ENCODE measurements at places on chromosomes 12 and 14.

DNA sequence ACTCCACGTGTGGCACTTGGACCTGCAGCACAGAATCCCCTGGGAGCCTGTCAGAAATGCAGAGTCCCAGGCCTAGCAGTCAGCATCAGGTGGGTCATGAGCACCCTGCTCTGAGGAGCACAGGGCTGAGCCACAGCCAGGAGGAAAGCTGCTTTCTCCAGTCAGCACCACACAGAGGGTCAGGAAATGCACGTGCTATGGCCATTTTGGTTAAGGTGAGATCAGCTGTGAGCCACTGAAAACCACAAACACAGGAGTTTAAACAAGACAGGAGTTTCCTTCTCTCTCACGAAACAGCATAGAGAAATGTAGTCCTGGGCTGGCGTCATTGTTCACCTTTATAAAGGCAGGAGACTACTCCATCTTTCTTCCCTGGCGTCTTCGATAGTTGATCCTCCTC is 204.5 kb upstream of the SFSWAP start:
- DNase-seq = no peak

DNA sequence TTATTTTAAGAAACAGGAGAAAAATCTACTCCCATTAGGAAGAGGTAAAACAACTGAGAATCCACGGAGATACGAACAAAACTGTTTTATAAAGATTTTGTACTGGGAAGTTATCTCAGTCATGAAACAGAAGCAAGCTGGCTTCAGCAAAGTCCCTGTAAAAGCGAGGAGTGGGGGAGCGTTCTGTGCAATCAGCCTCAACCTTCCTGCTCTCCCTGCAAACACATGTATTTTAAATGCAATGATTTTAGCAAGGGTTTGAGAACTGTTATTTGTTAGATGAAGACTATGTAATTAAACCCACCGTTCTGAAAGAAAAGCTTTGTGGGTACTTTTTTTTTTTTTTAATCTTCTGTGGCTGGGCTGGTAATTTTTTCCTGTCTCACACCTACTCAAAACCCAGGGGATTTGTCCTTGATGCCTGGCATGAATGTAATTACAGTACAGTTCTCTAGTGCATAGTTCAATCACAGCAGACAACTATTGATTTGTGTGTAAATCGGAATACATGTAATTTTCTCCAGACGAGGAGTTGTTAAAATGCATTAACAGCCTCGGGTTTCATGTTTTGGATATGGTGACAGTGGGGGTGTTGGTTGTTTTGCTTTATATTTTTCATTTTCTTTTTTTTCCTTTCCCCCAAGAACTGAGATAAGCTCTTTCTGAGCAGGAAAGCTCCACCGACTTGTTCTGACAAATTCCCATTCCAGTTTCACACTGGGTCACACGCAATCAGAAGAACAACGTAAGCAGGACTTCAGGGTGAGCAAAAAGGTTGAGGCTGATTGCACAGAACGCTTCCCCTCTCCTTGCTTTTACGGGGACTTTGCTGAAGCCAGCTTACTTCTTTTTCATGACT is 153.6 kb downstream of the PHLDA1 start:
- DNase-seq = no peak

DNA sequence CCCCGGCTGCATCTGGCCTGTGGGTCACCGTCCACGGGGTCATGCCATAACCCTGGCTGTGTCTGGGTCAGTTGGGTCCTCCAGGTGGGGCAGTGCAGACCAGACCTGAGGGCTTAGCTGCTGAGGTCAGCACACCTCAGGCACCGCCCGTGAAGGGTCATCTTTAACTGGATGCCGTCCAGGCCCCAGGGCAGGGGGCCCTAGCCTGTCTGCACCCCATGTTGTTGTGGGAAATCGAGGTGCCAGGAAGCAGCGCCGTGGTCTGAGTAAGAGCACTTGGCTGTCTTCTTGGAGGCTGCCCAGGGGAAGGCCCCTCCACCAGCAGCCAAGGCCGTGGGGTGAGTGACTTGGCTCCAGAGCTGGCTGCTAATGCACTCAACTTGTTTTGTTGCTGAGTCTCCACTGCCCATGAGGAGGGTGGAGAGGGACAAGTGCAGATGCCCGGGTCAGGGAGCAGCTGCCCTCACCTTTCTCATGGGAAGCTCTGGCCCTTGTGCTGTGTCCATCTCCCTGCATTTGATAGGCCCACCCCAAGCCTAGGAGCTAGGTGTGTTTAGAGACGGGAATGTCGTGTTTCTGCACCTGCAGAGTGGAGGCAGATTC is 317.2 kb downstream of the TMEM121 start:
- no peak for DNase-seq

GRCh38 chr14:53951627-53952303 is 4.9 kb downstream of the BMP4 start:
- DNase-seq = no peak

DNA sequence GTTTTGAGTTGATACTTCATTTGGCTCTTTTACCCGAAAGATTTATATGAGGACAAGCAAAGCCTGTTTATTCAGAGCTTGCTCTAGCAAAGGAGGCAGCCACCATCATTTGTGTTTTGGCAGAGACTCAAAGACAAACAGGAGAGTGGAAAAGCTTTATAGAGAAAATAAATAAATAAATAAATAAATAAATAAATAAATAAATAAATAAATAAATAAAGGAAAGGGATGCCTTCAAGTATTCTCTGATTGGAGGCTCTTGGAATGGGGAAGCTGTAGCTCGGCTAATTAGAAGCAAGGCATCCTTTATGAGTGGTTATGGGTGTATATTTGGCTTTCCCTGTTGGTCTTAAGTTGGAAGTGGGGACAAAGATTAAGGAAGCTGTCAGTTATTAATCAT is 229.8 kb downstream of the RASSF9 start:
- DNase-seq = no peak

GRCh38 chr12:132243596-132244310 is 85.6 kb downstream of the GALNT9 start:
- DNase-seq = no peak

DNA sequence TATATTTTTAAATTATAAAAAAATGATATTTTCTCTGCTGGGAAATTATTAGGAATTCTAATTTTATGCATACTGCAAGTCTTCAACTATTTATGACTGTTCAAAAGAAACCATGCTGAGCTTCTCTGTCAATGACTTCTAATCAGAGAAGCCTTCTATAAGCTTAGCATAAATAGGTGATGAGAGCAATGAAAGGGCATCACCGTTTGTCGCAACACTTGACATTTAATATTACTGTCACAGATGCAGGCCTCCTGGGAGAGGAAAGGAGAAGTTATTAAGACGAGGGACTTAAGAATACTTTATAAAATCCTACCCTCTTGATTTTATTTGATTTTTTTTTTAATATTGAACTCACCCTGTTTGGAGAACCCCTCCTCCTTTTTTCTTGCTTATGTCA is 69.8 kb downstream of the CAPZA3 start:
- DNase-seq = no peak

DNA sequence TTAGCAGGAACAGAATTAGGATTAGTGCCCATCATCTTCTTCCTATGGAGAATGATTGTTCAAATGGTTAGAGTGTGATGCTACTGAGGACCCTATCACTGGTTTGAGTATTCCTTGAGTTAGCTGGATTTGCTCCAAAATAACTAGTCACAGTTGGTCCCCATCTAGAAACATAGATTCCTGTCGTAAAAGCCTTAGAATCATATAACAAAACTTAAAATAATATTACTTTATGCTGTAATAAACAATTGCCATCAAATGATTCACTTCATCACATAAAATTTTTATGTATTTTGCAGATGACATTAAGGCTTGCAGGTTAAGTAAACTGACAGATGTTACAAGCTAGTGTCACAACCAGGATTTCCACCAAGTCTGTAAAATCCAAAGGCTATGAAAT is 209.8 kb downstream of the CCER1 start:
- DNase-seq = no peak

DNA sequence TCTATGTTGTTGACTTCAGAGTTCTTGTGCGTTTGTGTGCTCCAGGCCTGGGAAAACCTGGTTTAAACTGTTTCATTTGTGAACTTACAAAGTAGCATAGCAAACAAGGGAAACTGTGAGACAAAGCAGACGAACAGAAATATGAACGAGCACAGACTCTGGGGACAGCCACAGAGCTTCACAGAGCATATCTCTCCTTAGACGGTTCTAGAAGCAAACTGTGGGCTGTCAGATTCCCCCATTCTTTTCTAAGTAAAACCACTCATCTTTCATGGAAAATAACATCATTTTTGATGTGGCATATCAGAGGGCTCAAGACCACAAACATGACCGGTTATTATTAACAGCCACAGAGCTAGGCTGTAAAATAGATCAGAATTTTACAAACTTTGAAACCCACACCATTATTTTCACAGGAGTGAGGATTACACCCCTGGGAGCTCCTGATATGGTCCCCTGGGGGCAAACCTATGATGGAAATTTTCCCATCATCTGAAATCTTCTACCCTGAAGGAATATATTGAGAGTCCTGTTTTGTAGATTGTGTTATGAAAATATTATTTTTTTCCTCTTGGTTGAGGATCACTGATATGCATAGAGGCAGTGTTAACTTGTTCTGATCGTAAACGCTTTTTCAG is 102.0 kb downstream of the ADGRD1 start:
- no peak for DNase-seq

DNA sequence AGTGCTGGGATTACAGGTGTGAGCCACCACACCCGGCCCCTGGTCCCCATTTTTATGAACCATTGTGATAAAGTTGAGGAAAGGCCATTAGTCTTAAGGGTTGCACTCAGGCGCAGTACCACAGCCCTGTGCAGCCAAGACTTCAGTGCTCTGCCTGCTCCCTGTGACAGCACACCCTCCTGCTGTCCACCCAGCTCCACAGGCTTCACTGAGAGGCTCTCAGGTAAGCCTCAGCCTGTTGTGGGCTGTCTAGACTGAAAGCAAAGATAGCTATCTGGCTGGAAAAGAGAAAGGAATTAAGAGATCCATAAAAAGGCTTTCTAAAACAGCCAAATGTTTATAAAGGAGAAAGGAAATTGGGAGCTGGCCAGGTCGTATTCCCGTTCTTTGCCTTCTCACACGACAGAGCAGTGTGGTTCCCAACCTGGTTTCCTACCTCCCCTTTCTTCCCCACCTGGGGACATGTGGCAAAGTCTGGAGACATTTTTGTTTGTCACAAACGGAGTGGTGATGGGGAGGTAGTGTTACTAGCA is 19.1 kb upstream of the DNM1L start:
- no peak for DNase-seq

- DNase-seq = no peak
Observed at GRCh38 chr14:97976861-97977260, 1179.7 kb downstream of the VRK1 start.

- peak; percentile 54 for DNase-seq
Observed at GRCh38 chr14:84036840-84037239, 1493.1 kb upstream of the FLRT2 start.

DNA sequence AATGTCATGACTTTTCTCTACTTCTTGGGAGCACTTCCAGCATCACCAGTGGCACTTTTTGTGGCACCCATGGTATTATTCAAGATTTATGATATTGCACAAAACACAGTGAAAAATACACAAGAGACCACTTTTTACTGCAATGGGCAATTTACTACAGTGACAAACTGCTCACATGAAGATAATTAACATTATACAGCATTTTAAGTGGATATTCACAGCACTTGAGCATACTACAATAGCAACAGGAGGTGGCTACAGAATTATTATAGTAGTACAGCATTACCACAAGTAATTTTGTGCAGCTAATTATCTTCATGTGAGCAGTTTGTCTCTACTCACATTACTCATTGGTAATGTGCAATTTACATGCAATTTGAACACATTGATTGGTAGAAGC is 18.3 kb downstream of the IL26 start:
- no peak for DNase-seq

DNA sequence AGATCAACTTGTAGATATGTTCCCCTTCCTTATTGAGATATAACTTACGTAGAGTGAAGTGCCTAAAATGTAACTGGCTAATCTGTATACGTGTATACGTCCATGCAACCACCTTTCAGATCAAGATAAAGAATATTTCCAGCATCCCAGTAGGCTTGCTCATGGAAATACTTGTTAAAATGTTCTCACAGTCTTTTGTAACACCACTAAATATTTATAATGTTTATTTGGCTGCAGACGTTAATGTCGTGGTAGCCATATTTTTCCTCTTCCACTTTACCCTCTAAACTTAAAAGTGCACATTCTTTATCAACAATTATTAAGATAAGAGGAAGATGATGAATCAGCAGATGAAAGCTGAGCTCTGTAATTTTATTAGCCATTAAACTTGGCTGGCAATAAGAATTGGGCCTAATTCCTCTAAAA is 447.4 kb downstream of the AEBP2 start:
- no peak for DNase-seq

DNA sequence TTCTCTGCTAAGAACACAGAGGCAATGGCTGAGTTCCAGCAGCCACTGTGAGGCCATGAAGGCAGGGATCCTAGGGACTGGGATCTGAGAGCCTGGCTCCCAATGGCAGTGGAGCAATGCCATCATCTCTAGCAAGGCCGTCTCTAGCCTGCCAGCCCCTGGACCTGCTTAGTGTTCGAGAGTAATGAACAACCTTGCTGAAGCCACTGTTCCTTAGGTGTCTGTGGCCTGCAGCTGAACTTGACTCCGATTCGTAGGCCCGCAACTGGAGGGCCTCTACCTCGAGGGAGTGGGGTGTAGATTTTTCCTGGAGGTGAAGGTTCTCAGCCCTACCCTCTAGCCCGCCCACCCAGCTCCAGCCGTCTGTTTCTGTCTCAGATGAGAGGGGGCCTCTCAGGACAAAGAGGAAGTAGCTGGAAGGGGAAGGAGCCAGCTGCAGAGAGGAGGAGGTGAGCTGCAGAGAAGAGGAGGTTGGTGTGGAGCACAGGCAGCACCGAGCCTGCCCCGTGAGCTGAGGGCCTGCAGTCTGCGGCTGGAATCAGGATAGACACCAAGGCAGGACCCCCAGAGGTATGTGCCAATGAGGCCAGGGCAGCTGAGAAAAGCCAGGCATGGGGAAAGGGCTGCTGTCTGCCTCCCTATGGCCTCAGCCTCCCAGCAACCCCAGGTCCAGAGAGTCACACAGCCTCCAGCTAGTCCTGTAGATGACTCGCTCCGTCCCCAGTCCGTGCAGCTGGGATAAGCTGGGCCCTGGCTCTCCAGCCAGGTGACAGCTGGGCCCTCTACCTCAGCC is at the start of gene PLD4:
Gene PLD4 (plus strand): TSS at position 459 of the 793 bp plus-strand sequence. CDS start 2,262 bp downstream, outside the sequence.
- DNase-seq = peak; percentile 79
